ENCODE measurements at places on chromosomes 13 and 19. TPM values are rescaled to one million over a fixed set of nuclear protein-coding genes. Genes with fewer than 3 reads are reported as not detected.

POSTN gene
- total RNA-seq = 1,032 TPM

CYP2F1 gene
- total RNA-seq = not detected

CPAMD8 gene
- total RNA-seq = 11.3 TPM

ZNF20 gene
- total RNA-seq = 9.0 TPM

ZNF835 gene
- total RNA-seq = 4.3 TPM

CADM4 gene
- total RNA-seq = 8.7 TPM

ZNF799 gene
- 12.3 TPM for total RNA-seq

FUT2 gene
- total RNA-seq = 0.79 TPM

NLRP7 gene
- total RNA-seq = not detected

IFNL2 gene
- total RNA-seq = not detected

SIGLEC12 gene
- total RNA-seq = 0.11 TPM

FXYD1 gene
- total RNA-seq = 26.9 TPM

PODNL1 gene
- total RNA-seq = 0.21 TPM

ZNF607 gene
- total RNA-seq = 14.0 TPM

CD70 gene
- total RNA-seq = not detected

TTC9B gene
- 0.21 TPM for total RNA-seq

RCBTB2 gene
- total RNA-seq = 36.0 TPM

PNMA8B gene
- total RNA-seq = 4.0 TPM

TUBB4A gene
- 2.5 TPM for total RNA-seq

ZNF560 gene
- total RNA-seq = 0.21 TPM

SLITRK5 gene
- total RNA-seq = 6.3 TPM

GPR18 gene
- total RNA-seq = 0.63 TPM

OR7G2 gene
- not detected for total RNA-seq

PNMA8C gene
- 1.6 TPM for total RNA-seq

CTXN1 gene
- total RNA-seq = 0.63 TPM

RASAL3 gene
- 0.85 TPM for total RNA-seq

PTH2 gene
- not detected for total RNA-seq

Measured in urinary bladder (tissue), 4 donors.